DMS 273 treated with DMSO at 0.1 percent for 48 hours (cell line): ENCODE measurements at places on chromosomes 12 and 14.

GRCh38 chr12:52871291-52872039 lies 22.7 kb upstream of the KRT78 start:
- DNase-seq = no peak

DNA sequence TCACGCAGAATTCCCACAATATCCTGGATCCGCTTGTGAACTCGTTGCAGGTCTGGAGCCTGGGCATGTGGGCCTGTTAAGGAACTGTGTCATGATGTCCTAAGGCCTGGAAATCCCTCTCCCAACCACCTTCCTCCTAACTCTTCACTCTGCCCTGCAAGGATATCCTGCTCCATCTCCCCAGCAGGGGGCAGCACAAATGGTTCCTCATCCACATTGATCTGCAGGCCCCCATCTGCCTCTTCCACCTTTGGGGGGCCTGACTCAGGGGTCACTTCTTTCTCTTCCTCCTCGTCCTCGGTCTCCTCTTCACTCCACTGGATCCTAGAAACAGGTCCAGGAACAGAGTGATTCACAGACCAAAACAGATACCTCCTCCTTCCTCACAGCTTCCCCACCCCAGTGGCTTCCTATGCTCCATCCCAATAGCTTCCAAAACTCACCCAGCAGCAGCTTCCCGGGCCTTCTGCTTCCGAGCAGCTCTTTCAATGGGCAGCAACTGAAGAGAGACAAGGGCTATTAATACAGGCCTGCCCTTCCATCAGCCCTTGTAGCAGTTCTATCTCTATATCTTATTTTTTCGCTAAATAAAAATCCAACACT lies 4.5 kb downstream of the NOP2 start:
- DNase-seq = no peak

DNA sequence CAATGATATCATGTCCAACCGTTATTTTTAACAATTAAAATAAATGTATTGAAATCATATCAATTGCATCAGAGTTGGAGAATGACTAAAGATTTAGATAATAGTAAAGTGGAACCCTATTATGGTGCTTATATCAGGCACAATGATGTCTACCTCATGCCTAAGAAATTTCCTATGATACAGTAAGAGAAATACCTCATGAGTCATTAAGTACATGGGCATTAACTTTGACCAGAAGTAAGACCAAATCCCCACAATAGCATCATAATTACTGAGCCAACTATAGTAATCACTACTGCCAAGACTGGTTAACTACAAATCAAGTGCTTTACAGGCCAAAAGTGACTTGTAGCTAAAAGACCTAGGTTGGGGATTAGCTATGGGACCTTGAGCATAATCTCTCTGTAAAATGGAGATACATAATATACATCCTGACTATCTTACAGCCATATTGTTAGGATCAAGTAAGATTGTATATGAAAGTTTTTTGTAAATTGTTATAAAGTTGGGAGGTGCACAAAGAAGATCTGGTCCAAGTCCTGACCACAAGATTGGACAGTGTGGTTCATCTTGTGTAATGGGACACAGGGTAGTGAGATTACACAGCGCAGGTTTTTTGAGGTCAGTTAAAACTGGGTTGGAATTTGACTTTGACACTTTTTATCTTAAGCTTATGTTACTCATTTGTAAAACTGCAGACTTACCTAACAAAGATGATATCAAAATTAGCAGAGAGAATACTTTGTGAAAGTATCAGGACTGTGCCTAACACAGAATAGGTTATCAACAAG lies 60.5 kb downstream of the ERGIC2 start:
- DNase-seq = no peak

DNA sequence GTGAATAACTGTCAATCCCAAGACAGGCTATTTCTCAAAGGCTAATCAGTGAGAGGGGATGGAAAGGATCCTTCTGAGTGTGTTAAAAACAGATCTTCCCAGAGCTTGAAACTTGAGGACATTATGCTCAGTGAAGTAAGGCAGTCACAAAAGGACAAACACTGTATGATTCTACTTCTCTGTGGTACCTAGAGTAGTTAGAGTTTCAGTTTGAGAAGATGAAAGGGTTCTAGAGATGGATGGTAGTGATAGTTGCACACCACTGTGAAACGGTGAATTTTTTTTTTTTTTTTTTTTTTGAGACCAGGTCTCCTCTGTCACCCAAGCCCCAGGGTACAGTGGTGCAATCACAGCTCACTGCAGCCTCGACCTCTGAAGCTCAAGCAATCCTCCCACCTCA lies 133.8 kb downstream of the SAMD4A start:
- no peak for DNase-seq

DNA sequence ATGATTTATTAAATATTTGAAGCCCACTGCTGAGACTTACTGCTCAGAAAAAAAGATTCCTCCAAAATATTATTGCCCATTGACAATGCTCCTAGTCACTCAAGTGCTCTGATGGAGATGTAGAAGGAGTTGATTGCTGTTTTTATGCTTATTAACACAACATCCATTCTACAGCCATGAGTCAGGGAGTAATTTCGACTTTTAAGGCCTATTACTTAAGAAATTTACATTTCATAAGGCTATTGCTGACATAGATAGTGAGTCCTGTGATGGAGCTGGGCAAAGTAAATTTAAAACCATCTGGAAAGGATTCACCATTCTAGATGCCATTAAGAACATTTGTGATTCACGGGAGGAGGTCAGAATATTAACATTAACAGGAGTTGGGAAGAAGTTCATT lies 5.2 kb downstream of the KCNJ8 start:
- no peak for DNase-seq

DNA sequence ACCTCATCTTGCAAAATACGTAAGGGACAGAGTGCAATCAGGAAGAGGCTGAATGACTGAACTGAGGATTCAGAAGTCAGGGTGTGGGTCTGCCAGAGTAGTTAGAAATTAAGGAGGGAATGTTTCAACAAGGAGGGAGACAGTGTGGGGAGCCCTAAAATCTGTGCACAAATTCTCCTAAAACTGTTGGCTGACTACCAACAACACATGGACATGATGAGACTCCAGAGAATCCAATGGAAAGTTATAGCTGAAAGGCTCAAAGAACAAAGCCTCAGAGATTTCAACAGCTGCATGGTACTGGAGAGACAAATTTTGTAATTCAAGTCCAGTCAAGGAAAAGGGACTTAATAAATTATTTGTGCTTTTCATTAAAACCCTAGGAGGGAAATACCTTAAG lies 36.1 kb upstream of the NEDD1 start:
- DNase-seq = no peak

DNA sequence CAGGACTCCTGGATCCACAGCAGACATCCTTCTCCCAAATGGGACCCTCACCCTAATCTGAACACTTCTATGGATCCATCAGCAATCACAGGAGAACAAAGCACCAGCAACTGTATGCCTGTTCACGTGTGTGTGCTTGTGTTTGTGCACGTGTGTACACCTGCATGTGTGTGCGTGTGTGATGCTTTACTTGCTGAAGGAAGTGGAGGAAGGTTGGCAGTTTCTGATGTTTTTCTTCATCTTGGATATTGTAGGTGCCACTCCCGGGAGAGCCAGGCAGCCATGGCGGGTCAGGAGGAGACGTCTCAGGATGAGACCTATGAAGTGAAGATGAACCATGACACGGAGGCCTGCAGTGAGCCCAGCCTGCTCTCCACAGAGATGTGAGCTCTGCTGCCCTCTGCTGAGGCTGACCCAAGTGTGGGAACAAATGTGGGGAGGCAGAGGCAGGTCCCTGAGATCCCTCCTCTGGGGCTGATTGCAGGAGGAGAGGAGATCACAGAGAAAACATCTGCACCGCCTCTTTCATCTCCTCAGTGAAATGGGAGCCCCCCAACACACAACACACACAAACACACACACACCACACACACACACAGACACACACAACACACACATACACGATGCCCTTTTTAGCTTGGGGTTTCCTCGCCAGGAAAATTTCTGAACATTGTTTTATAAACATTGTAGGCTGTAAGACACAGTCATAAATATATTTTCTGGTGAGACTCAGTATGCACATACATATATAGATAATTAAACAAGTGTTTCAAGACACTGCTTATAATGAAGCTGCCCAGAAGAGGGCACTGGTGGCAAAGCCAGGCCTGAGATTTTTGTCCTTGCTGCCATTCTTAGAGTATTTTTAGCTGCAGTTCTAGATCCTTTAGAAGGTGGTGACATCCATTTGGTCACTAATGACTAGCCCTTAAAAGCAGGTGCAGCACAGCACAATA lies 112.2 kb upstream of the FKBP4 start:
- DNase-seq = peak; percentile 7

DNA sequence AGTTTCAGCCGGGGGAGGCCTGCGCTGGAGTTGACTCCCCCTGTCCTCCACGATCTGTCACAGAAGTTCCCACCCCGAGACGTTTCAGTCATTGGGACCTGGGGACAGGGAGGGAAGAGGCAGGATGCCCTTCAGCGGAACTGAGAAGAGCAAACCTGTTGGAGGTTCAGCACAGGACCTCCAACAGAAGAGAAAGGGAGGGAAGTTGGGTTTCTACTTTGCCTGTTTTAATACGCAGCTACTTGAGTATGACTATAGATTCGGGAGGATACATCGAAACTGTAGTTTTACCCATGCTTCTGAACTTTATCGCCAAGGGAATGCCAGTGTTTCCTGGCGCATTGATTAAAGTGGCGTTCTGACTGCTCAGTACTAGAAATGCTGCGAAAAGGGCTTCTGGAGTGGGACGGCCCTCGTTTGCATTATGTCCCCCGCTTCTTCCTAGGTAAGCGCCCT lies 2.3 kb upstream of the DUSP6 start:
- DNase-seq = no peak

DNA sequence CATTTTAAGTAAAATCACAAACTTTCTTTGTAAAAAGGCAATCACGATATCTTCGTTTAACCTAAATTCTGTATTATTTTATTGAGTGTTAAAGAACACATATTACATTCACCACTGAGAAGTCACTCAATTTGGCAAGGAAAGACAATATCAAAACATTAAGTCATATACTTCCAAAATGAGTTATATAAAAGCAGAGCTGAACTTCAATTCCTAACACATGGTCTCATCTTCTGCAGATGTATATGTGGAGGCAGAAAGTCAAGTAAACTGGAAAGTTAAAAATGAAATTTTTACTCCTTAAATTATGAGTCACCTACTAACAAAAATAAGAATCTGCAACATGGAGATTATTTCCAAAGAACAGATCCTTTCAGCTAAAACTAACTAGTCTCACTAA lies 28.7 kb downstream of the BMAL2 start:
- no peak for DNase-seq

GRCh38 chr14:89807151-89807550 lies 147.4 kb downstream of the EFCAB11 start:
- DNase-seq = peak; percentile 42

DNA sequence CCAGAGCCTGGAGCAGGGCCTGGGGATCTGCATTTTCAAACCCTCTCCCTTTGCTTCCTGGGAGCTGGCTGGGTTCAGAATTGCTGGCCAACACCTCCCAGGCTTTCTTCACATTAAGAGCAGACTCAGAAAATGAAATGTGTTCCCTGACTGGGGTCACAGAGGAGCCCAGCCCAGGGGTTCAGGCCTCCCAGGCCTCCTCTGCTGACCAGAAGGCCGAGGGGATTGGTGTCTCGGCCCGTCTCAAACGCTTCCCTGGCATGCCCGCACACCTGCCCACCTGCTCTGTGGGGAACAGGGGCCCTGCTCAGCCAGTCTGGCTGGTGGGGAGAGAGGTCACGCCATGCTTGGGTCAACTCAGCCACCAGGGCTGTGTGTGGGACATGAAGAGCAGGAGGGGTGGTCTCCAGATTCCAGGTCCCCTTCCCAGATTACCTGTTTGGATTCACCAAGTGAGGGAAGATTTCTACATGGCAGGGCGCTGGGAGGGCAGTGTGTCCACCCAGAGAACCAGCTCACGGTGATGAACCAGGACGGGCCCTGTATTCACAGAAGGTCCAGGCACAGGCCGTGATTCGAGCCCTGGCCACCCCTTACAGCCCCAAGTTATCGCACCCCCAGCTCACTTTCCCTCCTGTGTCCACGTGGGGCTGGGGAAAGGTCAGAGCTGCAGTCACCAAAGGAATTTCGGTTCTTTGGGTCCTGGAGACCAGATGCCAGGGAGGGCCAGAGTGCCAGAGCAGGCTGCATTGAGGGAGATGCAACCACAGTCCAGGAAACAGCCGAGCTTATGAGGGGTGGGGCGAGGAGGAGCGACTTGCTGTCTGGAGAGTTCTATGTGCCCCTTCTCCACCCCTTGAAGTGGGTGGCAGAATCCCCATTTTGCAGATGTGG lies 55.2 kb upstream of the RIN3 start:
- no peak for DNase-seq

DNA sequence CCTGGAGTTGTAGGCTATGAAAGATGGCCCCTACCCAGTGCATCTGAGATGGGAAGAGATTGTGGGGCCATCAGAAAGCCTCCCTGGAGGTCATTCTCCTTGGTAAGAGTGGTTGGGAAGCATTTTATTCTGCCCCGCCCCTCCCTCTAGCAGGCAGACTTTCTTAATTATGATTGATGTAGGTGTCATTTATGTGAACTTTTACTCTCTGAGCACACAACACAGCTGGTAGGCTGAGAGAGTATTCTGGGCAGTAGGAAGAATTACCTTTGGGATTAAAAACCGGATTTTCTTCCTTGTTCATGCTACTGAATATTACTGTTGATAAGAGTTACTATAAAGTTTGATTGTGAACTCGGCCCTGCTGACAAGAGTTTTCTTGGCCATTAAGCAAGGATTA lies 266.8 kb downstream of the TTC6 start:
- no peak for DNase-seq

DNA sequence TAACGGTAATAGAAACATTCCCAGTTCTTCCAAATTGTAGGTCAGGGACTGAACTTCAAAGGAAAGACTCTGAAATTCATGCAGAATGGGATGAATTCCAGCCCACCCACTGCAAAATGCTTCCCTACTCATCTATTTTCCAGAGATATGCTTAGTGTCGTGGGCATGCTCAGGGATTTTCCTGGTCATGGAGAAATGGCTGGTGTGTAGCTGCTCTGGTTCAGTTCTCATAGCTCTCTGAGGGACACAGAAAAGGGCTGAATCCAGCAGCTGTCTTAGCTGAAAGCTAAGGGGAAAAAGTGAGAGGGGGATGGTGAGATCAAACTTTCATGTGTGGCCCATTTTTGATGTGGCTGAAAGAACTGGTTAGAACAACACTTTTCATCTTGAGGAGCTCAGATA lies 72.9 kb upstream of the KRAS start:
- no peak for DNase-seq

GRCh38 chr14:90850487-90850886 lies 34.3 kb upstream of the TTC7B start:
- DNase-seq = no peak
